Glutamatergic neuron (in vitro differentiated cells): ENCODE measurements at places on chromosomes 12 and 14. TPM values are rescaled to one million over a fixed set of nuclear protein-coding genes. Genes with fewer than 3 reads are reported as not detected.

DNA sequence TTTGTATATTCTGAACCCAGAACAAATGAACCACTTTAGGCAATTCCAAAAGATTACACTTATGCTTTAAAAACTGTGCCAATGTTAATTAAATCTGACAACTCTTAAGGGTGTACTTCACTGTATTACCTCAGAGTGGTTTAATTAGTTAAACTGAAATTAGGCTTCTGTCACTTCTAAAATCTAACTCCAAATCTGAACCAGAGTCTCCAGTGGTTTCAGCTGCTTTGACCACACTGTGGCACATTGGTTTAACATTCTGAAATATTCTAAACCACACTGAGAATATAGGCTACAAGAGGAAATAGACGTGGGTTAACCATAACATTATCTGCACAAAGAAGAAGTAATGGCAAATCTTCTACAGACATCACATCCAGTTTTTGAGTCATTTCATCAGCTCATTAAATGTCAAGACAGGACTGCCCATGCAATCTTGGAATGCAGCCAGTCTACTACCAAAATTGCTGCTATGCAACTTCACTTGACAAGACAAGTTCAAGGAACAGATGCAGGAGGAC is 94.8 kb downstream of the LRP6 start:
- DNase-seq, result no peak

- no peak for DNase-seq
Observed at GRCh38 chr14:65015391-65015790, 28.7 kb downstream of the FNTB start.

- DNase-seq, result no peak
Observed at GRCh38 chr14:64401949-64402348, 13.8 kb downstream of the MTHFD1 start.

ACOT4 gene
- total RNA-seq, result not detected

DNA sequence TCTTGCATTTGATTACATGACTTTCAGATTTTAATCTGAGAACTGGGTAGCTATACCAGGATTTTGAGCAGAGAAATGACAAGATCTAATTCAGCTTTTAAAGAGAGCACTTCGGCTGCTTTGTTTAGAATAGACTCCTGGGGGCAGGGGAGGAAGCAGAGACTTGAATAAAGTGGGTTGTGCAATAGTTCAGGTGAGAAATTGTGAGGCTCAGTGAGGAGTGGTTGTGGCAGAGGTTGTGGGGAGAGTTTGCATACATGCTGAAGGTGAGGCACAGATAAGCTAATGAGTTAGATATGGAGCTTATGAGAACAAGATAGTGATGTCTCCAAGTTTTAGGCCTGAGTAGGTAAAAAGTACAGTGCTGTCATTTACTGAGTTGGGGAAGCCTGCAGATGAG is 281.4 kb downstream of the FLRT2 start:
- DNase-seq, result no peak

DNA sequence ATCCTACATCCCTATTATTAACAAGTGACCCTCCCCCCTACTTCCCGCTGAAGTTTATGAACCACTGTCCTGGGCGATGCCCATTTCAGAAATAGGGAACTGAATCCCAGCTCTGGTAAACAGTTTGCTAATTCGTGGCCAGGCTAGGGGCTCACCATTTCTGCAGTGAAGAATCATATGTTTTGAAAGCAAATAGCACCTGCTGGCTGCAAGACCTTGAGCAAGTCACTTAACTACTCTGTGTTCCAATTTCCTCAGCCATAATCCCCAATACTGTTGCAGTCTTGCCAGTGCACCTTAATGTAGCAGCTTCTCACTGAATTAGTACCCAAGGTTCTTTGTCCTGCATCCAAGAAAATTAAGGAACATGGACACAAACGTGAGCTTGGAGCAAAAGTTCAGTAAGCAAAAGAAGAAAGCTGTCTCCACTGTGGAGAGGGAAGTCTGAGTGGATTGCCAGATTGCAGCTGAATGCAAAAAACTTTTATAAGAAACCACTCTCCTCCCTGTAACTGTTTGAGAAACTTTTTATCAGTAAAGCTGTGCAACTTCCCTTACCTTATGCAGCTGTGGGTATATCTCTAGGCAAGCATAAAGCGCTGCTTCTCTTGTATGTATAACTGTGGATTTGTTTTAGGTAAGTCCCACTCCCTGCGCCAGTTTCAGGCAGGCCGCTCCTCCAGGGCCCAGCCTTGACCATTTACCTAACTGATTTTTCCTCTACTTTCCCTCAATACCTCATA is 824 bp downstream of the OAS1 start:
- DNase-seq, result no peak

DNA sequence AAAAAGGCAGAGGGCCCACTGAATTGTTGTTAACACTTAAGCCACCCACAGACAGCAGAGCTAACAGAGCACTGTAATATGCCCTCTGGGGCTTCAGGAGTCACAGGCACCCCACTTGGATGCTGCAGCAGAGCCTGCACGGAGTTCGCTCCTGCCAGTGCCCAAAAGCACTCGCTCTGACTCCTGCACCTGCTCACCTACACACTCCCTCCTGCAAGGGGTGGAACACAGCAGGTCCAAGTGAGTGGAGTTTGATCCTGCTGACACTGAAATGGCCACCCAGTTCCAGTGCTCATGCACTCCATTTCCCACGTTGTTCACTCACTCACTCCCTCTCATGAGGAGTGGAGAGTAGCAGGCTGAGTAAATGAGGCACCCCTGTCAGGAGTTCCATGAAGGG is 68.8 kb downstream of the OSBPL8 start:
- DNase-seq, result no peak

PRPH gene
- 2,189 TPM for total RNA-seq

SLC6A15 gene
- 123 TPM for total RNA-seq

DNA sequence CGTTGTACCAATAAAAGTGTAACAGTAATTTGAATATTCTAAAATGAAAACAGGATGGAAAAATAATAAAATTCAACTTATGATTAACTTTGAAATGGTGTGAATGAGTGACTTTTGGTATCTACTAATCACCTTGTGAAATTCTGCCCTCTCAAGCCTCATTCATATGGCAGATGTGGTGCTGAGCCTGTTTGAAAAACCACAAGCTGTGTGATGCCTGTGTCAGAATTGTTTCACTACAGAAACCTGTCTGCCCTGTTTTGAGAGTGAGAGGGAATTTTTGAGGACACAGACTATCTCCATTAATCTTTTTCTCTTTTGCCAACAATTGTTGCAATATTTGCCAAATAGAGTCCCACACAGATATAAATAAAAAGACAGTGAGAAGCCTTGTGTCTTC is 3.9 kb upstream of the RNU6-7 start:
- DNase-seq, result no peak

DNA sequence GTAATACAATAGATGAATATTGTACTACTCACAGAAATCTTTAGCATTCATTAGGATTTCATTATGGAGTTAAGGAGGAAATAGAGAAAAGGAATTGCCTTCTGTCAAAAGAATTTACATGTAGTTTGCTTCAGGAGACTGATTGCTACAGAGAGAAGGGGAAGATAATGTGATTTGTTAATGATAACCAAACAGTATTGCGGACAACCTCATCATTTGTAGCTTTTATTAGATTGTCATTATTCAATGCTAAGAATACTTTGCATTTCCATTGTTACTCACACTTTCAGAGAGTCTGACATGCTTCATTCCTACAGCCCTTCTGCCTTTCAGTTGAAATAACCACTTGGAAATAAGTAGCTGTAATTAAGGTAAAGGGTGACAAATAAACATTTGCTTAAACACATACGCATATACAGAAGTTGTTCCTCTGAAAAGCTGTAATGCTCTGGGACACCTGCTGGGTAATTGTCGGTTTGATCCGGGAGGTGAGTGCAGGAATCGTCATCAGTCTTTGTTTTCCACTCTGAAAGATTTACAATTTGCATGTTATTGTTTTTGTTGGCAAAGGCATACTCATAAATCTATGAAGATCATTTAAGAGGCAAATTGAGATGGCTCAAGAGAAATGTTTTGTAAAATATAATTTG is 600.2 kb downstream of the TRHDE start:
- no peak for DNase-seq

GRCh38 chr12:89391726-89392336 is 39.5 kb upstream of the DUSP6 start:
- no peak for DNase-seq

DNA sequence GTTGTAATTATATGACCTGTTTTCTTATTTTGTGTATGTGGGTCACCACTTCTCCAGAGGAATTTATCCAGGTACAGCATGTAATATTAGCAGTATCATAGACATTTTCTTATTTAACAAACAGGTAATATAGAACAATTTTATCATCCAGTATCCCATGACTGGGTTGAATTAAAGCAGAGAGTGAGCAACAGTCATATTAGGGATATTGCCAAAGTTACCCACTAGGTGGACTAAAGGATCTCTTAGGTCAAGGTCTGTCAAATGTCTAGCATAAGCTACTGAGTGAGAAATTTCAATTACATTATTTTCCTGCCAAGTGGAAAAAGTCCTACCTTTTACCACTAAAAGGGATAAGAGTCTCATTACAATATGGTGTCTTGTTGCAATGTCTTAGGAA is 62.1 kb upstream of the TRIM9 start:
- no peak for DNase-seq

GRCh38 chr12:80698847-80699542 is 8.4 kb upstream of the MYF6 start:
- DNase-seq, result no peak

WSB2 gene
- 76.4 TPM for total RNA-seq

GRCh38 chr12:75641031-75641780 is 129.8 kb upstream of the KRR1 start:
- DNase-seq, result no peak

GRCh38 chr12:47938594-47938993 is 24.8 kb upstream of the TMEM106C start:
- no peak for DNase-seq

- DNase-seq, result no peak
Observed at GRCh38 chr12:24278832-24279231, 329.4 kb upstream of the SOX5 start.

OTX2 gene
- 18.8 TPM for total RNA-seq

GRCh38 chr14:39023939-39024871 is 78.8 kb downstream of the SEC23A start:
- DNase-seq, result no peak

DNA sequence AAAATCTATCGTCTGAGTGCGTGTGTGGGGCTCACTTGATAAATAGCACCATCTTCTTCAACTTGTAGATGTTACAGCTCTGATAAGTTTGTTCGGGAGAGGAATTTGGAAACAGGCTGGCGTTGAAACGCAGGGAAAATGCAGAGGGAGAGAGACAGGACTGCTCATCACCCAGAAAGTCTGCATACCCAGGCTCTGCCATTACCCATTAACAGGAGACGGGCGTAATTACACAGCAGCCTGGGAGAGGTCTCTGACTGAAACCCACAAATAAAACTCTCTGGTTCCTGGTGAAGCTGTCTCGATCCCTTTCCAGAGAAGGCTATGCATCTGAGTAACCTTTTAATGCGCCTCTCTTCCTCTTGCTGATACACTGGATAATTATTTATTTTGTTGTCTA is 547.3 kb downstream of the BCL11B start:
- DNase-seq, result no peak
